Stimulated activated CD8-positive, alpha-beta memory T cell treated with anti-CD3 and anti-CD28 coated beads, Interleukin-7, amount 100 ng/mL, for 48 hours (primary cell): ENCODE measurements at places on chromosomes 16 and 17.
A peak's percentile ranks its signal among the peaks of the same experiment; 100 is the strongest.

DNA sequence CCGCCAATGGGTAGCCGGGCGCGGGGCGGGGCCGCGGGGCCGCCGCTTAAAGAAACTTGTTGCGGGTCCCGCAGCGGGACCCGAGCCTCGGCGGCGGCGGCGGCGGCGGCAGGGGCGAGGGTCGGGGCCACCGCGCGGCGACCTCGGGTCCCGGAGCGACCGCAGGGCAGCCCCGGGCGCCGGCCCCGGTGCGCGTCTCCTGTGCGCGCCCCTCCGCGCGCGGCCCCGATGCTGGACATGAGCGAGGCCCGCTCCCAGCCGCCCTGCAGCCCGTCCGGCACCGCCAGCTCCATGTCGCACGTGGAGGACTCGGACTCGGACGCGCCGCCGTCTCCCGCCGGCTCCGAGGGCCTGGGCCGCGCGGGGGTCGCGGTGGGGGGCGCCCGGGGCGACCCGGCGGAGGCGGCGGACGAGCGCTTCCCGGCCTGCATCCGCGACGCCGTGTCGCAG is at the start of gene SOX8:
Gene SOX8 (plus strand): TSS at position 76 of the 450 bp plus-strand sequence. CDS start 153 bp downstream, at position 229.
- peak; percentile 32 for DNase-seq

GRCh38 chr17:32299580-32300164 is 34.0 kb downstream of the RHBDL3 start:
- no peak for DNase-seq

DNA sequence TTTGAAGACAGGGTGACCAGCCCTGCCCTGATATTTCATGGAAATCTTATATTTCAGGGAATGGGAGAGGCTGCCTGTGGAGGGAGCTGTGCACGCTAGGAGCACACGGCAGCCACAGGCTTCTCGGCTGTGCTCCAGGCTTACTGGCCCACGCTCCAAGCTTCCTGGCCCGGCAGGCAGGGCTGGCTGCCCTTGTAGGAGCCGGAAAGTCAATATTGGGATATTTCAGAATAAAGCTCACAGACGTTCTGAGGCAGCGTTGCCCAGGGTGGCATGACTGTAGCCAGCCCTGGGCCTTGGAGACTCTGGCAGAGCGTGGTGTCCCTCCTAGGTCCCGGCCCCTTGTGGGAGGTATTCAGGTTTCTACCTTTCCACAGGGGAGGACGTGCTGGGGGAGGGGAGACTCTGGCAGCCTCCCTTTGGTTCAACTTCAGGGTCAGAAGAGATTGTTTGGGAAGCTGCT is 95.6 kb downstream of the NPIPB11 start:
- no peak for DNase-seq

DNA sequence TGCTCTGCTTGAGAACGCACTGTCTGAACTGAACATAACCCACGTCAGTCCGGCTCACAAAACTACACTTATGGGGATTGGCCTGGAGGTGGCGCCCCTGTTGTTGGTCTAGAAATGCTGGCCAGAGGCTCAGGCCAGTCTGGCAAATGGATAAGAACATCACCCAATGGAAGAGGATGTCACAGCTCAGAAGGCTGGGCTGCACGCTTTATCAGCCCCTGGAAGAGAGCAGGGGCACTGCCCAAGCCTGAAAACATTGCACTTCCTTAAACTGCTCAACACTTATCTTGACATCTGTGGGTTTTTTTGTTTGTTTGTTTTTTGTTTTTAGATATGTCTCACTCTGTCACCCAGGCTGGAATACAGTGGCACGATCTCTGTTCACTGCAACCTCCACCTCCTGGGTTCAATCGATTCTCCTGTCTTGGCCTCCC is 24.8 kb upstream of the BPTF start:
- peak; percentile 33 for DNase-seq

- DNase-seq, result peak; percentile 22
Observed at GRCh38 chr16:68760671-68761275, 23.7 kb downstream of the CDH1 start.

GRCh38 chr16:1525871-1526607 is 7.4 kb upstream of the TMEM204 start:
- DNase-seq, result no peak

GRCh38 chr17:7177954-7178477 is 1.2 kb downstream of the ASGR1 start:
- DNase-seq, result no peak

DNA sequence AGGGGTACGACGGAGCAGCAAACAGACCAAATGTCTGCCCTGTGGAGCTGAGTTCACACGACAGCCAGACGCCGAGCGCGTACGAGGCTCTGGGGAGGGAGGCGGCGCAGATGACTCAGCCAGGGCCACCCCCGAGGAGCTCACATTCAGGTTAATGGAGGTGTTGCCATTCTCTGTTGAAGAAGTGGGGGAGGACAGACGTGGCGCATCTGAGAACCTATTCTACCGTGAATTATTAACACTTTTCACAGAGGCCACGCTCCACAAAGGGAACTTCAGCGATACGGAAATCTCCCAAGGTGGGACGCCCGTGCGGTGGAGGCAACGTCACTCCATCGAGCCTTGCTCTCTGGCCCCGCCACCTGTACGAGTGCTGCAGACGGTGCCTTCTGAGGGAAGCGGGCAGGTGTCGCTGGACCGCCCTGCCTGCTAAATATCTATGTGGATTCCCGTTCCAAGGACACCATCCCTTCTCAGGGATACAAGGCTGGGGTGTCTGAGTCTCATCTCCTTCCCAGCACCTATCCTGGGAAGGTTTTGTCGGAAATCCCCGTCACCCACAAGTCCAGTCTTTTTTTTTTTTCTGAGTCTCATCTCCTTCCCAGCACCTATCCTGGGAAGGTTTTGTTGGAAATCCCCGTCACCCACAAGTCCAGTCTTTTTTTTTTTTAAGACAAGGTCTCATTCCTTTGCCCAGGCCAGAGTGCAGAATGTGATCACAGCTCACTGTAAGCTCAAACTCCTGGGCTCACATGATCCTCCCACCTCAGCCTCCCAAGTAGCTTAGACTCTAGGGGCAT is 19.0 kb downstream of the ABR start:
- no peak for DNase-seq

DNA sequence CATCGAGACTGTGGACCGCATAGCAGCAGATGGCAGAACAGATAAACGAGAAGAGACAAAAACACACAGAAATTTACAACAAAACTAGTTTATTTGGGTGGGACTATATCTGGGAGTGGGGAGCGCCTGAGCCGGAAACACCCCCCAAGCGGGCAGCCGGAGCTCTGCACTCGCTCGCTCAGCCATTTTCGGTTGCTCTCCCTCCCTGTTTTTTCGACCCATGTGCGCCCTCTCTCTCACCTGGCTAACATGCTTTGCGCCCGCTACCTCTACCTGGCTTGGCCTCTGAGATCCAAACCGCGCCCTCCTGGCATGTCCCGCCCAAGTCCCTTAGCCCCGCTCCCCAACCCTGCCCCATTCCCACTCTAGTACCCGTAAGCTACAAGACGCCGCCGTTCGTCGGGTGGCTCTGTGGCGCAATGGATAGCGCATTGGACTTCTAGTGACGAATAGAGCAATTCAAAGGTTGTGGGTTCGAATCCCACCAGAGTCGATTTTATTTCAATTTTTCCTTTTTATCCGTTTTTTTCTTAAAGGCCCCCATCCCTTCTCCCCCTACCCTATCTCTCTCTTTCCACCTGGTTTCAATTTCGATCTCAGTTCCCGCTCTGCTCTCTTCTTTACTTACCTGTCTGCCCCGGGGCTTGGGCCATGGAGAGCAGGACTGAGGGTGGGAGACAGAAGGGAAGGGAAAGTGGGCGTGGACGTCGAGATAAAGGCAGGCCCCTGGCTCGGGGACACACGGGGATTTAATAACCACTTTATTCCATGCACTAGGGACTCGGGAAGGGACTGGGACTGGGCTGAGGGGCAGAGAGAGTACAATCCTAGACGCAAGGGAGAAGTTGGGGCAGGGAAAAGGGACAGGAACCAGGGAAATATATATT is 2.4 kb upstream of the ALOXE3 start:
- no peak for DNase-seq

DNA sequence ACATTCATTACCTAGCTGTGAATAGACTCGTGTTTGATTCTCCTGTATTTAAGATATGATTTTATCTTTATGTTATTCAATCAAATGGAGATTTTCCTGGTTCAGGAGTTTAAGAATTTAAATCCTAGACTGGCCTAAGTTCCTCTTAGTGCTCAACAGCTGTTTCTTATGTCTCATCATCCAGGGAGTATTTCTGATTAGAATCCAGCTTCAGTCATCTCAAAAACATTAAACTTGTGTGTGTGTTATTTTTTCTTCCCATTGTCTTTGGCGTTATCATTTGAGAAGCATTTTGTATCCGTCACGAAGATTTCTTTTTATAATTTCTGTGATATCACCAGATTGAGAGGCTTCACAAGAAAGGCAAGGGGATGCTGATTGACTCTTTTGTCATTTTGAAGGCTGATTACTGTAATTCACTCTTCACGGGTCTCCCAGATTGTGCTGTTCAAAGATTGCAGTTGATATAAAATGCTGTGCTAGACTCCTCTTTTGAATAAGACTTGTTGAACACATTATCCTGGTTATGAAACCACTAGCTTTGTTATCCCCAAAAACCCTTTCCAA is 204.8 kb downstream of the CDH8 start:
- no peak for DNase-seq
